ENCODE measurements at places on chromosomes 2 and 18.

GRCh38 chr2:105746177-105747080 lies 1.7 kb downstream of the NCK2 start:
- DNase-seq = no peak

- peak; percentile 88 for DNase-seq
Measured at GRCh38 chr2:17643031-17643615, 102.6 kb downstream of the VSNL1 start.

- no peak for DNase-seq
Measured at GRCh38 chr18:44793685-44794084, 113.0 kb downstream of the SETBP1 start.

- DNase-seq = no peak
Measured at GRCh38 chr2:128405981-128406613, 87.4 kb upstream of the HS6ST1 start.

GRCh38 chr2:179186126-179186525 lies 78.5 kb downstream of the SESTD1 start:
- DNase-seq = no peak

GRCh38 chr2:110664135-110664534 lies 13.7 kb downstream of the BUB1 start:
- DNase-seq = no peak

DNA sequence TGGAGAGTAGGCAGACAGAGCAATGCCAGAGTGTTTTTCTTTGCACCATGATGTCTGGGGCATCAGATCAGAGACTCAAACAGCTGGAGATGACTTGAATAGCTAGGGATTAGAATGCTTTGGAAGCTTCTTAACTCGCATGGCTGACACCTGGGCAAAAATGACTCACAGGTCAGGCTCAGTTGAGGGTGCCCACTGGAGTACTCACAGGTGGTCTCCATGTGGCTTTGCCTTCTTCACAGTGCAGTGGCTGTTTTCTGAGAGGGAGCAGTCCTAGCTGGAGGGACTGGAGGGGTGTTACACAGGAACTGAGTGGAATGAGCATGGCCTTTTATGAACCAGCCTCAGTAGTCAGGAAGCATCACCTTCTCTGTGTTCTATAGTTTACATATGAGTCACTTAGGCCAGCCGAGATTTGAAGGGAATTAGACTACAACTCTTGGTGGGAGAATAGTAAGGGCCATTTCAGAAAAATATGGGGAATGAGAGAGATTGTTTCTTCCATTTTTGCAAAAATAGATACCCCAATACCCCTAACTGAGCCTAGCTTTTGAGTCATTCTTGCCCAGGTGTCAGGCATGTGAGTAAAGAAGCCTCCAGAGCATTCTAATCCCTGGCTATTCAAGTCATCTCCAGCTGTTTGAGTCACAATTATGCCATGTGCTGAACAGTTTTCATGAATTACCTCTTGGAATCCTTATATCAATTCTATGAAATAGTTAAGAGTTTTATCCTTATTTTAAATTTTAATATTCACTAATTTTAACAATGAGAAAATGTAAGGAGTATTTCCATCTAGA lies 7.1 kb upstream of the PPP1R1C start:
- DNase-seq = no peak

DNA sequence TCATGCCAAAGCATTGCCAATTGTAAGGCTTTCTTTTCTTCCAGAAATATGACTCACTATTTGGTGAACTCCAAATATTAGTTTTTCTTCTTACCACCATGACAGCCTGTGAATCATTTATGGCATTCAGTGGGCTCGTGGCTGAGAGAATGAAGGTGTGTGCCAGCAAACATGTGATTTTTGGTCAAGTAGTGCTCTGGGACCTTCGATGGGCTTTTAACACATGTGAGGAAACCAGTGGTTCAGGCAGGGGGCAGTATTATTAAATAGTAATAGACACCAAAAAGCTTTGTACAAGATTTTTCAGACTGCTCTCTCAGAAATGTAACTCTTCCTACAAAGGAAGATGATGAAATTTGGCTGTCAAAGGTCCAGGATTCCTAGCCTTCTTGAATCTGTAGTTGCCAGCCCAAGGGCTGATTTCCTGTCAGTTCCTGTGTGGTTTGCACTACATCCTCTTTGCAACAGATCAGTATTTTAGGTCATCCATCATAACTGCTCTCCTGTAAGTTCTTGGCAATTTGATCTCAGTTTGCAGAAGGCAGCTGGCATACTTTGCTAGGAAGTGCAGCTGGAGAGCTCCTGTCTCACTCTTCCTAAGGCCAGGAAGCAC lies 64.3 kb downstream of the BABAM2 start:
- peak; percentile 83 for DNase-seq

GRCh38 chr2:85741833-85742455 lies 11.8 kb upstream of the ATOH8 start:
- peak; percentile 93 for DNase-seq

DNA sequence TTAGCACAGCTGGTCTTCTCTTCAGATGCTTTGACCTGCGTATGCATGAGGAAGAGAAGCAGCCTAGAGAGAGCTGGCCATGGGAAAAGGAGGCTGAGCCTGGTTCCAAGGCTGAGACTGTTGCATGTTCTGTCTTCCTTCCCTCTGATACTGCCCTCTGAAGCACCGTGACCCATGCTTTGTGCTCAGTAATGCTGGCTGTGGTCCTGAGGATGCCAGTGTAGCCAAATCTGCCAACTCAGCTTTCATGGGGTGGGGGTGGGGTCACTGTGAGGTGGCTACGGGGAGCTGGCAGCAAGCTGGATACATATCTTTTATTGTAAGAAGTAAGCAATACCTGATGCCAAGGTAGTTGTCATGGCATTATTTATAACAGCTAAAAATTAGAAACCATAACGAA lies 41.5 kb downstream of the EPAS1 start:
- DNase-seq = no peak

GRCh38 chr2:224166654-224167053 lies 127.6 kb upstream of the SERPINE2 start:
- DNase-seq = no peak

GRCh38 chr18:31149351-31149750 lies 13.3 kb downstream of the DSC1 start:
- DNase-seq = no peak

- no peak for DNase-seq
Measured at GRCh38 chr18:10131460-10132395, 217.9 kb downstream of the VAPA start.

- DNase-seq = no peak
Measured at GRCh38 chr2:173150087-173150486, 74.4 kb downstream of the MAP3K20 start.

GRCh38 chr2:227788561-227789018 lies 25.1 kb upstream of the CCL20 start:
- no peak for DNase-seq

GRCh38 chr2:163191372-163191771 lies 352.8 kb upstream of the KCNH7 start:
- DNase-seq = no peak

- no peak for DNase-seq
Measured at GRCh38 chr2:230582851-230583283, 129.8 kb upstream of the CAB39 start.

GRCh38 chr2:132757002-132757589 lies 87.1 kb upstream of the LYPD1 start:
- DNase-seq = no peak

DNA sequence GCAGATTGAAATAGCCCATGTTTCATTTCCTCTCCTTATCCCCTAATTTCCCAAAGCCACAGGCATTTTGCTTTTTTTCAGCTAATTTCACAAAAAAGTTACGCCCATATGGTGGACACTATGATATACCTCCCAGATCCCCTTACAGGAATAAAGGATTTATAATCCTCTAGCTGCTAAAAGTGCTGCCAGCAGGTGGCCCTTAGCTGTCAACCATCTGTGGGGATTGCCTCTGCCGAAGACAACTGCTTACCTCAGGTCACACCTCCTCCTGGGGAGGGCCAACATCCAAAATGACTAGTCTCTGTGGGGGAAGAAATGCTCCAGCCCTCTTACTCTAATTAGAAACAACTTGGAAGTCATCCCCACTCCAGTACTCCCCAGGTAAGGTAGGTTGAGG lies 61.0 kb upstream of the EPB41L3 start:
- DNase-seq = no peak

DNA sequence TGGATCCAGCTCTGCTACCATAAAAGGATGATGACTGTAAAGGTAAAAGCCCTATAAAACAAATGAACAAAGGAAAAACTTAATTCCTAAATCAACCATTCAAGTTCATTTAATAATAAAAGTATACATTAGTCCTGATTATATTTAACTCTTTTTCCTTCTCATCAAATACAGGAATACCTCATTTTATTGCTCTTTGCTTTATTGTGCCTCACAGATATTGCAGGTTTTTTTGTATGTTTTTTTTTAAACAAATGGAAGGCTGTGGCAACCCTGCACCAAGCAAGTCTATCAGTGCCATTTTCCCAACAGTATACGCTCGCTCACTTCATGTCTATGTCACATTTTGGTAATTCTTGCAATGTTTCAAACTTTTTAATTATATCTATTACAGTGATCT lies 38.2 kb downstream of the USP37 start:
- no peak for DNase-seq

DNA sequence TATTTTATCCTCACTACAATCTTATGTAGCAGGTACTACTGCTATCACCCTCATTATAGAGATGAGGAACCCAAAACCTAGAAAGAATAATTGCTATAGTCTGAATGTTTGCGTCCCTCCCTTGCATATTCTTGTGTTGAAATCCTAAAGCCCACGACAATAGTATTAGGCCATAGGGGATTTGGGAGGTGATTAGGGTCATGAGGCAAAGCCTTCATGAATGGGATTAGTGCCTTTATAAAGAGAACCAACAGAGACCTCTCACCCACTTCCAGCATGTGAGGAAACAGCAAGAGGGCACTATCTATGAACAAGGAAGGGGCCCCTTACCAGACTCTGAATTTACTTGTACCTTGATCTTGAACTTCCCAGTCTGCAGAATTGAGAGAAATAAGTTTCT lies 500.3 kb upstream of the FAM98A start:
- DNase-seq = no peak

- DNase-seq = no peak
Measured at GRCh38 chr2:157874348-157874747, 1.8 kb downstream of the ACVR1 start.

GRCh38 chr2:200435379-200435778 lies 74.5 kb downstream of the KCTD18 start:
- DNase-seq = no peak

GRCh38 chr2:55511508-55512124 lies 7.9 kb upstream of the CFAP36 start:
- DNase-seq = peak; percentile 68

- DNase-seq = peak; percentile 84
Measured at GRCh38 chr2:238459081-238459629, 32.4 kb downstream of the ASB1 start.

- DNase-seq = no peak
Measured at GRCh38 chr18:56851774-56852173, 200.6 kb downstream of the WDR7 start.

GRCh38 chr2:100040906-100041305 lies 101.5 kb downstream of the AFF3 start:
- no peak for DNase-seq

DNA sequence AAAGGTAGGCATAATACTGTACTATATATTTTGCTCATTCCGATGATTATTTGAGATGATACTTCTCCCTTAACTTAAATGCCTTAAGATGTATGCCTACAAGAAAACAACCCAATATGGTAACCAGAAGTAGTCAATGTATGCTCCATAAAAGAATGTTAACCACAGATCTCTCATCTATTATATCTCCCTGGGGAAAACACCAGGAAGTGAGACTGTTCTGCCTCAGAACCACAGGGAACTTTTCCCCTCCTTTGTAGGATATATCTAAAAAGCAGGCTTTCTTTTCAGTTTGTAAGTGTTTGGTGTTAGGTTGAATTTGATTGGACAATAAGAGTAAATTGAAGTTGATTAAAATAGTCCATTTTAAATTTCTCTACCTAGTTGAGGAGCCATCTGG lies 1160.5 kb upstream of the NXPH2 start:
- no peak for DNase-seq

DNA sequence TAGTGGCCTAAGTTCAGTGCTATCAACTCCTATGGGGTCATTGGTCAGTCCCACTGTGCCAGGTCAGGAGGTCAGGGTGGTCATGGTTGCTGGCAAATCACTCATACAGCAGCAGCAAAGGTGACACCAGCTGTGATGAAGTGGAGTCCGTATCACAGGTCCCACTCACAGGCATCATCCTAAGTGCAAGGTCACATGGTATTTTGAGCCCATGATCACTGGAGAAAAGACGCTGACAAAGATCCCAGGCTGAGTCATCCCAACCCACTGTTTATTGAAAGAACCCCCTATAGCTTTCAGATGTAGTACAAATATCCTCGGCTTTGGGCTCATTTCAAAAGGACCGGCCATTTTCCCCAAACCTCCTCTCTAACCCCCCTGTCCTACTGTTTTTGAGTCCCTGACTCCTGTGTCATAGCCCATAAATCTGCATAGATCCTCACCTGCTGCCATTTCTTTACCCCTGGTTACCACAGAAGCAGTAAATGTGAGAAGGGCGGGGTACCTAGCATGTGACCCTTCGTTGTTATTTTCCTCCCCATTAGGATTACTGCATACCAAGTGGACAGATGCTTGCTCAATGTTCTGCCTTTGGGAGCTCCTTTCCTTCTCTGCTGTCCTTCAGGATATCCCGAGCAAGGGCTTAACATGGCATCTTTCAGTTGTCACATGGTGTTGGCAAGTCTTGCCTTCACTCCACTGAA lies 107.7 kb downstream of the COL6A3 start:
- DNase-seq = no peak

- DNase-seq = peak; percentile 64
Measured at GRCh38 chr2:163735685-163736432, at the start of gene FIGN. FIGN (minus strand) TSS chr2:163736008; CDS start chr2:163734927, 1,081 bp downstream.

DNA sequence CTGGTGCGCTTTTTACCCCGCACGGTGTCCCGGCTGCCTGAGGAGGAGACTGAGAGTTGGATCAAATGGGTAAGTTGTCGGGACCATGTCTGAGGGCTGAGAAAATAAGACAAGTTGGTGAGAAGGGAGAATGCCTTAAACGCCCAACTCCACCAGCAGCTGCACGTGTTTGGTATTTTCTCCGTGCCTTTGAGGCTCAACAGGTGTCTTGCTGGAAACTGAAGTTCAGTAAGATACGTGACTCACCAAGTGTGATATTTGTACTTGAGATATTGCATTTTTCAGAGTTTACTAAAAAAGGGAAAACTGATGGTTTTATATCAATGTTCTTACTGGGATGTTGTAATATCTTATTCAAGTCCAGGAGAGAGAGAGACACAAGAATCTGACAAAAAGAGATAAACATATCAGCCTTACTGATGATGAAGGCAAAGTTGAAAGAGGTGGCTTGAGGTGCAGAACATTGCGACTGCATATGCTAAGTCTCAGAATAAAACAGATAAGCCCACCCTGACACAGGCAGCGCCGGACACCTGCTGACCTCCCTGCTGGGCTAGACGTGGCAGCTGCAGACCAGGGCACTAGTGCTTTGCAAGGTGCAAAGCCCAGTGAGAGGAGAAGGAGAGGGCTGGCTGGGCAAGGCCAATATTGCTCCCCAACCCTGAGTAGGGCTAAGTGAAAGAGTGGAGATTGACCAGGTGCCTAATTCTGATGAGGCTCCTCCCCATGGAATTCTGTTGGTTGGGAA lies 33.1 kb downstream of the TRPM8 start:
- DNase-seq = no peak

Measured in NCI-H446 (cell line).